MM.1S (cell line): ENCODE measurements at places on chromosomes 5 and 9.

GRCh38 chr5:58544926-58545325, 37.9 kb upstream of the RAB3C start:
- H3K27me3 ChIP-seq = no peaks in the 10 kb centered on the region
- no peaks in the 10 kb centered on the region for H3K36me3 ChIP-seq
- H3K27ac ChIP-seq = no peak overlapping the region
- DNase-seq = no peak
- no peak overlapping the region for H3K4me3 ChIP-seq

GRCh38 chr5:179397516-179397915, 52.3 kb upstream of the ADAMTS2 start:
- H3K36me3 ChIP-seq = no peaks in the 10 kb centered on the region
- H3K4me3 ChIP-seq = no peak overlapping the region
- DNase-seq = no peak
- peaks cover 10% of the 10 kb centered on the region; the same call in 1 of the 2 replicates for H3K27me3 ChIP-seq
- H3K27ac ChIP-seq = no peak overlapping the region

DNA sequence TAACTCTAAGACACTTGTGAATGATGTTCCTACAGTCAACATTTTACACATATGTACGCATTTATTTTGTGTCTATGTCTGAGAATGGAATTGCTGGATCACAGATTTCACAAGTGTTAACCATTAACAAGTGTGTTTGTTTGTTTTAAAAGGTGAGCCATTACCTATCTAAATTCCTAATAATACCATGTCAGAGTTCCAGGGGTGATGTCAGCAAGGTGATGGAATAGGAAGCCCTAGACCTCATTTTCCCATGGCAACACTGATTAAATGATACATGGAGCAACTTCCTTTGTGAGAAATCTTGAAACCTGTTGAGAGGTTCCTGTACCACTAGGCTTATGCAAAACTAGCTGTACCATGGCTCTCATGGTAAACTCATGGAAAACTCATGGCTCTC, 309.7 kb downstream of the CYLC2 start:
- no peak overlapping the region for H3K4me3 ChIP-seq
- H3K4me1 ChIP-seq = no peaks in the 10 kb centered on the region
- DNase-seq = no peak
- H3K27me3 ChIP-seq = no peaks in the 10 kb centered on the region
- no peaks in the 10 kb centered on the region for H3K36me3 ChIP-seq

DNA sequence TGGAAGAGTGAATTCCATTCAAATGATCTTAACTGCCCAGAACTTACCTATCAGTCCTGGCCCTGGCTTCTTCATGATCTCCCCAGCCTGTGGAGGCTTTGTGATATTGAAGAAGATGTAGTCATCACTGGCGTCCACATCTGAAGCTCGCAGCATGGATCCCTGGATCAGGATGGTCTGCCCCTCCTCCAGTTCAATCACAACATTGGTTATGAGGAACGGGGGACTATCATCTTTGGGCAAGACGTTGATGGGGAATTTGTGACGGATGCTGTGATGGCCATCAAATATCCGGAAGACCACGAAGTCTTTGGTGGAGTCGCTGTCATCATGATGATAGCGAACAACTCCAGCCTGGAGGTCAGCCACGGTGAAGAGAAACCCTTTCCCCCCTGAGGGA, 68.0 kb downstream of the FREM1 start:
- no peaks in the 10 kb centered on the region for H3K36me3 ChIP-seq
- no peak overlapping the region for H3K27ac ChIP-seq
- no peak for DNase-seq

DNA sequence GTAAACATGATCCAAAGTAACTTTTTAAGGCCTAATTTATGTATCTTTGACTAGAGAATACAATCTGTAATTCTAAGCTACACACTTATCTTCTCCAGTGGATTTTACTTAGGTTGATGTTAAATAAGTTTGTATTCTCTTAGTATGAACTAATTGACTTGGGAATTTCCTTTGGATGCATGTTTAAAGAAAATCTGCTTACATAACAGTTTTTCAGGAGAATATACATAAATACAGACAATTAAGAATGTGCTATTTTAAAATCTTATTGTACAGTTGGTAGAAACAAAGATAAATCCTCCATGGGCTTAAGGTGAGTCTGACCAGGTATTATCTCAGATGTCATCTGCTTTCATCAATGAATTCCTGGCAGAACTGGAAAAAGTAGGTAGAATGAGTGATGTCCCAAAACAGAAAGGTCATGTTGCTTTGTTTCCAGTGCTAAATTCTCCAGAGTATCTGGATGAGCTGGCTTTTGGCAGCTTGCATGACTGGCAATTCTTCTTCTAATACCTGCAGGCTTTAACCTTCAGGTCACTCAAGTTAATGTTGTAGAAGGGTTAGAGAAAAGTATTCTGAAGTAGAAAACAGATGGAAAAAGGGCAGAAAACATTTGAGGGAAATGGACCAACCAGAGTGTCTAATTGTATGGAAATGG, 150.6 kb downstream of the MACIR start:
- no peak overlapping the region for H3K4me3 ChIP-seq
- H3K36me3 ChIP-seq = no peaks in the 10 kb centered on the region
- H3K4me1 ChIP-seq = no peaks in the 10 kb centered on the region
- DNase-seq = no peak
- no peak overlapping the region for H3K27ac ChIP-seq
- no peaks in the 10 kb centered on the region for H3K27me3 ChIP-seq

- H3K36me3 ChIP-seq = no peaks in the 10 kb centered on the region
- H3K27me3 ChIP-seq = no peaks in the 10 kb centered on the region
- no peak for DNase-seq
Measured at GRCh38 chr9:96342571-96343245, 40.7 kb upstream of the HSD17B3 start.

DNA sequence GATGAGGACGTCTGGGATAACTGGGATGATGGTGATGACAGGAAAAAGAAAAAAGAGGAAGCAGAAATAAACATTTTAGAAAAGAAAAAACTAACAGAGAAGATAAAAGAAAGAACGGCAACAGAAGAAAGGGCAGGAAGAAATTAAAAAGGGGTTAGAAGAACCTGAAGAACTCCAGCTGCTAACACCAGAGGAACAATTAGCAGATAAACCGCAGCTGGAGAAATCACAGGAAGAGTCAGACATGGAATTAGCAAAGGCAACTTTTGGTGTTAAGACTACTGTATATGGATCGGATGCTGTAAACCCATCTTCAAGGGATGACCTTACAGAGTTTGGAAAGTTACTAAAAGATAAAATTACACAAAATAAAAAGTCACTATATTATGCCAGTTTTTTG, 15.4 kb downstream of the CTSL start:
- no peaks in the 10 kb centered on the region for H3K4me1 ChIP-seq
- no peak overlapping the region for H3K27ac ChIP-seq
- no peaks in the 10 kb centered on the region for H3K36me3 ChIP-seq
- H3K27me3 ChIP-seq = no peaks in the 10 kb centered on the region
- no peak overlapping the region for H3K4me3 ChIP-seq
